Suppressor macrophage treated with lipopolysaccharide for 1 hour (primary cell): ENCODE measurements at places on chromosomes 1 and 21.
A peak's percentile ranks its signal among the peaks of the same experiment; 100 is the strongest.

- DNase-seq: no peak
Observed at GRCh38 chr1:67615886-67616285, 69.1 kb upstream of the GADD45A start.

DNA sequence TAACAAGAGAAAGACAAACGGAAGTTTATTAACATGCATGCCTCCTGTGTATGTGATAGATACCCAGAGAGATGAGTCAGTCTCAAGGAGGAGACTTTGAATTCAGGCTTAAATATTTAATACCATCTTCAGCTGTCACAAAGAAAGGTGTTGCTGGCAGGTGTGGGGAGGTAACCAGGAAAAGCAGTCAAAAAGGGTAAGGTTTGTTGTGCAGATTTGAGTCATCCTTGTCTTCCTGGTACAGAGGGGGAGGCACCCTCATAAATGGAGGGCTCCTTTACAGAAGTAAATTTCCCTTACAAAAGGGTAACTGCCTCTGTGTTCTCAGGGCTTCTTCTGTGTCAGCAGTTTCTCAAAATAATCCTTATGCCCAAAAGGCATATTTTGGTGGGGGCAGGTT, 75.2 kb upstream of the B3GALT5 start:
- DNase-seq: no peak

DNA sequence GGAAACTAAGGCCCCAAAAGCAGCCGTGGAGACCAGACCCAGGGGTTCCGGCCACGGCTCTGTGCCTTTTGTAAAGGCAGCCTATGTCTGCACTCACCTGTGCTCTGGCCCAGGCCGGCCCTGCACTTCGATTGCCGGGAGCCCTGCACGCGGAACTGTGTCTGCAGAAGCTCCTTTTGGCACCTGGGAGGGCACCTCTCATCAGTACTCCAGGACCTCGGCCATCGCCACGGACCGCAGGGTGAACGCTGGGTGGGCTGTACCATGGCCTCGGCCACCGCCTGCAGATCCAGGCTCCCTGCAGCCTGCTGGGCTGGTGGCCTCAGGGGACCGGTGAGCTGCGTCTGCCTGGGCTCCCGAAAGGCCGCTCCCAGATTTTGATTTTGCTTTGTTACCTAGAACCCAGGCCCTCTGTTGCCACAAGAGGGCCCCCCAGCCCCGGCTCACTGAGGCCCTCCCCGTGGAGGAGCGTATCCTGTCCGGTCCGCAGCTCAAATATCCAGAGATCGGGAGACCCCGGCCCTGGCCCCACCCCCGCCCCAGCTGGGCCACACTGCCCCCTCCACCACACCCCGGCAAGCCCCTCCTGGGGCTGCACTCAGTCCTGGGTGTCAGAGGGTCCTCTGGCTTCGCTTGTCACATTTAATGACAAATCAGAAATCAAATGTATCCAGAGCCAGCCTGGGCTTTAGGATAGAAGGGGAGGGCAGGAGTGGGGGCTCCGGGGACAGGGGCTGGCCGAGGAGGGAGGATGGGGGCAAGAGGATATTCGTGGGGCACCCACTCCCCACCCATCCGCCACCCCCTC, 60.2 kb upstream of the PDE9A start:
- DNase-seq: peak; percentile 74

- peak; percentile 44 for DNase-seq
Observed at GRCh38 chr1:155680531-155680930, 8.0 kb downstream of the YY1AP1 start.

- DNase-seq: no peak
Observed at GRCh38 chr1:47769295-47769694, 227.9 kb downstream of the TRABD2B start.

- DNase-seq: peak; percentile 49
Observed at GRCh38 chr1:32372149-32372756, 9.9 kb downstream of the TSSK3 start.

GRCh38 chr1:55926906-55927471, 652.4 kb downstream of the PLPP3 start:
- no peak for DNase-seq

GRCh38 chr1:74280642-74281396, 45.6 kb downstream of the TNNI3K start:
- no peak for DNase-seq

- DNase-seq: peak; percentile 34
Observed at GRCh38 chr1:201503397-201504176, 3.3 kb downstream of the CSRP1 start.

- peak; percentile 47 for DNase-seq
Observed at GRCh38 chr1:212539737-212540430, 68.7 kb upstream of the ATF3 start.

DNA sequence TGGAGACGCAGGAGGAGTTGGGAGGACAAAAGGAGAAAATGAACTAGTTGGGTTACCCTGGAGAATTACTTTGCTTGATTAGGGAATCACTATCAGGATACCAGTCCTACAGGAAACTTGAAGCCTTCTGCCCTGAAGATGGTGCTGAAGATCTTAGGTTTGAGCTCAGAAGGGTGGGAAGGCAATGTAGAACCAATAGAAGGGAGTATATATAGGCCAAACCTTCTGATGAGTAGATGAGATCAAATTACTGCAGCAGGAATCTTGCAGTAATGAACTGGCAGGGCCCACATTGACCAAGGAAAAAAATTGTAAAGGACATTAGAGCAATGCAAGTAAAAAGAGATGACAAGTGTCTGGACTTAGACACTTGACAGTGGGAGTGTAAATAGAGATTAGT, 116.3 kb upstream of the CACYBP start:
- DNase-seq: peak; percentile 6

- DNase-seq: peak; percentile 56
Observed at GRCh38 chr1:15260418-15261154, 13.6 kb downstream of the FHAD1 start.

GRCh38 chr1:67680486-67680885, 4.5 kb upstream of the GADD45A start:
- DNase-seq: no peak

- no peak for DNase-seq
Observed at GRCh38 chr21:46295177-46295770, 9.1 kb downstream of the YBEY start.

- DNase-seq: no peak
Observed at GRCh38 chr1:53590531-53591515, 131.6 kb downstream of the DMRTB1 start.

DNA sequence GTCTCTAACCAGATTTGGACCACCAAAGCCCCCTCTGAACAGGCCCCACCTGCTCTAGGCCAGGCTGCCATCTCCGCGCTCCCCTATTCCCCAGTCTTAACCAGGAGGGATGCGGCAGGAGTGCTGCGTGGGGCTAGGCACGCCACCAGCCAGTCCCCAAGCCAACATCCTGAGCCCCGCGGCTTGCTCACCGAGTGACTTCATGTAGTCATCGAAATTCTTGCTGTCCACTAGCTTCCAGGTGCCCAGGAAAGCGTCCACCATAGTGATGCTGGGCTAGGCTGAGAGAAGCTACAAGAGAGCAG, 173 bp downstream of the FABP3 start:
- no peak for DNase-seq

- DNase-seq: peak; percentile 79
Observed at GRCh38 chr1:9494936-9495758, 44.1 kb upstream of the SLC25A33 start.

DNA sequence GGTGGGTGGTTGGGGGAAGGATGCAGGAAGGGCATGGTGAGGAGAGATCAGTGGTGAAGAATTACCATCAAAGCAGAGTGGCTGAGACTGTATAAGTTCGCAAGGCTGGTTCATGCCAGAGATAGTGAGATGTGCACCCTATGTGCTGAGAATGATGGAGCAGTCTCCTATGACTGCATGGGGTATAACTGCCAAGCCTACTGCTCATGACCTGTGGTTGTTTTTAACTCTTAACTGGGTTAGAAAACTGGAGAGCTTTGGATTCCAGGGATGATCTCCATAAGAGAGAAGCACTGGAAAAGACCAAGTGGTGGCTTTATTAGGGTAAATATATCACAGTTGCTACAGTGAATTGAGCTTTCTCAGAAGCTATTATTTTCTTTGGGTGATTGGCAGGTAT, 16.2 kb downstream of the WNT2B start:
- no peak for DNase-seq

DNA sequence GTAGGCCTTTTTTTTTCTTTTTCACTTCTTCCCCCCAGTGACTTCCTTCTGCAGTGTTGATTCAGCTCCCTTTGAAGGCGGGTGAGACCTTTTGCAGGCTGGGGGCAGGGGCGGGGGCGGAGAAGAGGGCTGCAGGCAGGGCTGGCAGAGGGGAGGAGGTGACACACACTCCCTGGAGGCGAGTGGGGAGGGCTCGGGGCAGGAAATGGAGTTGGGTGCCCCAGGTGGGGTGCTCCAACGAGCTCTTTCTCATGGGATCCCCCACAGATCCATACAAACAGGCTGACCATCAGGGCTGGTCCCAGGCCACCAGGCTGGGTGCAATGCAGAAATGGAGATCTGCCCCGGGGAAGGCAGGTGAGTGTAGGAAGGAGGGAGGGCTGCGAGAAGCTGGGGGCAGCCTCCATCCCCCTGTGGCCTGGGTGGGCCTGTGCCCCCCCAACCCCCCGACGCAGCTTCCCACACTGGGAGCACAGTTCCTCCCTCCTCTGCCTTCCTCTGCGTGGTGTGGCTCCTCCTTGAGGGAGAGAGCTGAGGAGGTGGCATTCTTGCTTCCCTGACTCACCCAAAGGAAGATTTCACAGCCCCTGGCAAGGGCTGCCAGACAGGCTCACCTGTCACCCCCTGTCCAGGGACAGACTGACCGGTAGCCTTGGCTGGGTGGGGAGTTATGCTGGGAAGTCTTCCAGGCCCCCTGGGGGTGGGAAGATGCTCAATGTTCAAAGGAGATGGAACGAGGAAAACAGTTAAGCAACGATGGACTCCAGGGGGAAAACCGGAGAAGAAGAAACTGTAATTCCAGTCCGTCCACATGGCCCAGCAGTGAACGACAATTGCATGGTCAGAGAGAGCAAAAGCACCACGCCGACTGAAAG, 7.1 kb upstream of the ITGB2 start:
- peak; percentile 85 for DNase-seq

- no peak for DNase-seq
Observed at GRCh38 chr1:67687649-67688048, 2.6 kb downstream of the GADD45A start.

DNA sequence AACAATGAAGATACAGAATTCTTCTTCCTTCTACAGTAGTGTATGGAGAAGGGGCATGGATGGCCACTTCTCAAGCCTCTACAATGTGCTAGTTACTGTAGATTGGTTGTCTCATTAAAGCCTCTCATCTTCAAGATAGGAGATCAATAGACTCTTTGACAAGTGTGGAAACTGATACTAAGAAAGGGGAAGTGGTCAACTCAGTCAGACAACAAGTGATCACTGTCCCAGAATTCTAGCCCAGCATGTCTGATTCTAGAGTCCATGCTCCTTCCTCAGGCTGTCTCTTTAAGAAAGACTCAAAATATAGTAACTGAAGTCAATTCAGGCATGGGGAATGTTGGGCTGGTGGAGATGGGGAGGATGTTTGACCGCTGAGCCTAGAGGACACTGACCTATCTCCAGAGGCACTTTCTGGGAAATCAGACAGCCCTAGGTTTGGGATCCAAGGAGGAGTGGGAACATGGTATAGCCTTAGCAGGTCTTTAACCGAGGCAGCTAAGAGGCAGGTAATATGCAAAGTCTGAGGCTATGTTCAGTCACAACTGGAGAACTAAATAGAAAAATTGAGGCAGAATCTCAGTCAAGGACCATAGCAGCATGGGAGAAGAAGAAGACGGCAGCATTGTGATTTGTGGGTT, 39.3 kb upstream of the EYA3 start:
- DNase-seq: peak; percentile 76

DNA sequence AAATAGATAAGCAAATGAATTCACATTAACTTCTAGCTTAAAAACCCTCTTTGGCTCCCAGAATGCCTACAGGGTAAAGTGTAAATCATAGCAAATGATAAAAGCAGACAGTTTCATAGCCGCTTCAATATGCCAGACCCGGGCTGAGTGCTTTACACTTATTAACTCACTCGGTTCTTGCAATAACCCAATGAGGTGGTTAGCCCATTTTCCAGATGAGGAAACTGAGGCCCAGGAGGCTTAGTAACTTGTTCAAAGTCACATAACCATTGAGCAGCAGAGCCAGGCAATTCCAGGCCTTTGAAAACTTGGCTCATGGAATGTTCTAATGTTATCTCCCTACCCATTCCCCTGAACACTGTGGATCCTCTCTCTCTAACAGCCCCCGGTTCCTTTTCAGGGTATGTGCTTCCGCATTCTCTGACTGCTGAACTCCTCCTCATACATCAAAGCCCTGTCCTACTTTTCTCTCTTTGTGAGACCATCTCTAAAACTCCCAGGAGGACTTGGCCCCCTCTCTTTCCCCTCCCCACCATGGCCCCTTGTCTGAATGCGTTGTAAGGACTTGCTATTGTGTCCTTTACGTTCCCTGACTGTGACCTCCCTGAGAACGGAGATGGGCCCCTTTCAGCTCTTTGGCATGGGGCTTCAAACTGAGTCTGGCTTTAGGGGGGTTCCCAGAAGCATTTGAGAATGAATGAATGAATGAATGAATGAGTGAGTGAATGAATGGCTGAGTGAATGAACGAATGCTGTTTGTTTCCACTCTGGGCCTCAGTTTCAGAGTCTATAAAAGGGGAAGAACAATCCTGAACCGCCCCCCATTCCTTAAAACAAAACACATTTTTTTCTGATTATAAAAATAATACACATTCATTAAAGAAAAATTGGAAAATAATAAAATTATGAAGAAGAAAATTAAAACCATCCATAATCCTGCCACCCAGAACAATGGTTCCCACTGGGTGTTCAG, 15.6 kb upstream of the RUNX3 start:
- no peak for DNase-seq

DNA sequence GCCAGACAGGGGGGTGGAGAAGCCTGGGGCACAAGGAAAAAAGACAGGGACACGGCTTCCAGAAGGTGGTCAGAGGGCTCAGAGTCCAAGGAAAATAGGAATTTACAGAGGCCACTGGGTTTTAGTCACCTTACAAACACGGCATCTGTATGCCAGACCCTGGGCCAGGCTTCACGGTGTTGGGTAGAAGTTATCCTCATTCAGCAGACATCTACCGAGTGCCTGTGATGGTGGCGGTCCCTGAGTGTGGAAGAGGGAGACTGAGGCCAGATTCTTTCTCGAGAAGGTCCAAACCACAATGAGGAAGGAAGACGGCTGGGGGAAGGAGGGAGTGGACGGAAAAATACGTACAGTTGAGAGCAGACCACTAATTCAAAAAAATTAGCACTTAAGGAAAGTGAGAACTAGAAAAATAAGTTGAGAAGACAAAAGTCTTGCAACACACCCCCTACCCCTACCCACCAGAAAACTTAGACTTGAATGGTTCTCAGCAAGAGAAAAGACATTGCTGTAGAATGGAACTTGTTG, 864 bp upstream of the BTG2 start:
- DNase-seq: peak; percentile 55

DNA sequence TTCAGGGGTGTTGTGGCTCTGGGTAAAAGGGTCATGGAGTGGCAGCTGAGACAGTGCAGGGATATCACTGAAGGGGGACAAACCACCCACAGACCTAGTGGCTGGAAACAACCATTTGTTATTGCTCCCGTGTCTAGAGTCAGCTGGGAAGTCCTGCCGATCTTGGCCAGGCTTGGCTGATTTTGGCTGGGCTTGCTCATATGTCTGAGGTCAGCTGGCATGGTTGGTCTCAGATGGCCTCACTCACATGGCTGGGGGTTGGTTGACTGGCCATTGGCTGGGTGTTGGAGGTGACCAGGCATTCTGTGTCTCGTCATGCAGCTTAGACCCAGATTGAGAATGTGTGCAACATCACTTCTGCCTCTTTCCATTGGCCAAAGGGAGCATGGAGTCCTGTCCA, 203.8 kb upstream of the POU3F1 start:
- DNase-seq: no peak
